GM12878 (cell line): ENCODE measurements at places on chromosomes 5 and 9.

DNA sequence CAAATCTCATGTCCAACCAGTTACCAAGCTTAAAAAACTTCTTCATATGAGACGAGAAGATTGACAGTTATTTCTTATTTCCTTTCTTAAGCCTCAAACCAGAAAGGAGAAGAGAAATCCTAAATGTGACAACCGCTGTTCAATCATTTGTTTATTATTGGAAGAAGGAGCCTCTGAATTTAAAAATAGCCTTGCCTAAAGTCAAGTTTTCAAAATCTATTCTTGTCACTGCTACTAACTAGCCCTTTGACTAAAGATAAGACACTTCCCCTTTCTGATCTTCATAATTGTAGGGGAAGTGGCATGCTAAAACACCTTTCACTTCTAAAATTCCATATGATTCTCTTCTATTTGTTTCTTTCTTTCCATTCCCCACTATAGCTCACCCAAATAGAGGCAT, 106.2 kb upstream of the EMB start:
- no peak overlapping the region for H3K27ac ChIP-seq
- no peaks in the 10 kb centered on the region for H3K36me3 ChIP-seq
- peak; percentile 12 for DNase-seq
- H3K27me3 ChIP-seq: no peaks in the 10 kb centered on the region
- H3K4me3 ChIP-seq: no peak overlapping the region

DNA sequence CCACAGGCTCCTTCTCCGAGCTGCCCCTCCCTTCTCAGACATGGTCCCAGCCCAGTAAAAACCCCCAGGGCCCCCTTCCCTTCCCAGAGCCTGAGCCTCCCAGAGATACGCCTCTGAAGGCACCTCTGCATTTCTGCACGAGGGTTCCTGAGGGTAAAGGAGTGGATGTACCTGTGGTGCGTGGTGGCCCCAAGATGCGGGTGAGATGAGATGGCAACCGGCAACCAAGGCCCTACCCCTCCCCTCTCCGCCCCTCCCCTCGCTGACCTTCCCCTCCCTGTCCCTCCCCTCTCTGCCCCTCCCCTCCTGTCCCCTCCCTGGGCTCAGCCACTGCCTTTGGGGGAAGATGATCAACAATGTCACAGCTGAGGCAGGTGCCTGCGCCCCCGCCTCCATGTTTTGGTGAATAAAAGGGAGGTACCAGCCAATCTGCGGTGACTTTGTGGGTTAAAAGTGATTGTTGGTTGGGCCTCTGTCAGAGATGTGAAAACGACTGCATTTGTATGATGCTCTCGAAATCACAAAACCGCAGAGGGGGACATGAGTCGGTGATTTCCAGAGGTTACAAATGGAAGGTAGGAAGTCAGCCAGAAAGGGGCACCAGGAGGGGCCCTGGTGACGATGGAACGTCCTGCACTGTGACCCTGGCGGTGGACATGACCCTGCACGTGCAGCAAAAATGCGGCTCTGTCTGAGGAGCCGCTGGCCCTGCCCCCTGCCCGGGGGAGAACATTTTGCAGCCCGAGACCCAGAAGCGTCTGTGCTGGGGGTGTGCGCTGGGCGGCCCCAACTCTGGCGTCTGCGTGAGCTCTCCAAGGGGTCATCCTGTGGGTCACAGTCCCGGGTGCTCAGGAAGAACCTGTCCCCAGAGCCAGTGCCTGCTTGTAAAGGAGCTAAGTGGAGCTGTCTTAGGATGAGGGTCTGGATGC, 3.7 kb downstream of the LCN9 start:
- H3K27ac ChIP-seq: no peak overlapping the region
- no peak for DNase-seq
- no peaks in the 10 kb centered on the region for H3K4me1 ChIP-seq

- H3K27ac ChIP-seq: no peak overlapping the region
- no peaks in the 10 kb centered on the region for H3K27me3 ChIP-seq
- no peak overlapping the region for H3K4me3 ChIP-seq
These were observed 434.0 kb upstream of the CLINT1 start for GRCh38 chr5:158292981-158293380.

- H3K27me3 ChIP-seq: no peaks in the 10 kb centered on the region
- H3K36me3 ChIP-seq: peaks cover 28% of the 10 kb centered on the region; the same call in 1 of the 2 replicates
- DNase-seq: no peak
- H3K4me1 ChIP-seq: no peaks in the 10 kb centered on the region
- H3K27ac ChIP-seq: no peak overlapping the region
- no peak overlapping the region for H3K4me3 ChIP-seq
These were observed 176.0 kb downstream of the TRIO start for GRCh38 chr5:14319102-14319501.

- H3K27me3 ChIP-seq: no peaks in the 10 kb centered on the region
- DNase-seq: no peak
- H3K4me3 ChIP-seq: no peak overlapping the region
- no peaks in the 10 kb centered on the region for H3K36me3 ChIP-seq
These were observed 493.3 kb downstream of the PRELID2 start for GRCh38 chr5:145341842-145342241.
